ENCODE measurements at places on chromosomes 4 and X.

DNA sequence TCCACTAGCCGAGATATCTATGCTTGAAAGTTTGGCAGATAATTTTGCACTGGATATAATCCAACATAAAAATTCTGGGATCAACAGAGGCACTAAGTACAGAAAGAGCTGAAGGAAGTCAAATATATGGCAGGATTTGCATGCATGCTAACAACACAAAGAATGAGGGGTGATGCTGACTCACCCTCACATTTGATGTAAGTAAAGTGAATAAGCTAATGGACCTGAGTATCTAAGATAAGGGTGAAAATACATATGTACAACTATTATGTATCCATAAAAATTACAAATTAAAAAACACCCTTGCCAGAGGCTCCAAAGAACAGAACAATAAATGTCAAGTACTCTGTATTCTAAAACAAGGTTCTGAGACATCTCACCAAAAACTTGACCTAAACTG is 63.8 kb upstream of the PRDX4 start:
- no peak for DNase-seq

DNA sequence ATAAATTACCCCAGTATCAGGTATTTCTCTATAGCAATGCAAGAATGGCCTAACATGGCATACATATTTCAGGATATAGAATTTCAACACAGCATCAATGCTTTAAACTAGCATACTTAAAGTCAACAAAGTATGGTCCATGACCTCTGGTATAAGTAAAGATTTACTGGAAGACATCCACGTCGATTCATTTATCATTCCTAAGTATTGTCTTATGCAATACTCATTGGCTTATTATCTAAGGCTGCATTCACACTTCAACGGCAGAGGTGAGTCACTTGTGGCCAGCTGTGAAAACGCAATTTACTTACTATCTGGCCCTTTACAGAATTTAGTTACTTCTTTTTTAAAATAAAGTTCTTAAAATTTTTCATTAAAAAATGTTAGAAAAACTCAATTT is 42.6 kb downstream of the ADGRA3 start:
- no peak for DNase-seq

DNA sequence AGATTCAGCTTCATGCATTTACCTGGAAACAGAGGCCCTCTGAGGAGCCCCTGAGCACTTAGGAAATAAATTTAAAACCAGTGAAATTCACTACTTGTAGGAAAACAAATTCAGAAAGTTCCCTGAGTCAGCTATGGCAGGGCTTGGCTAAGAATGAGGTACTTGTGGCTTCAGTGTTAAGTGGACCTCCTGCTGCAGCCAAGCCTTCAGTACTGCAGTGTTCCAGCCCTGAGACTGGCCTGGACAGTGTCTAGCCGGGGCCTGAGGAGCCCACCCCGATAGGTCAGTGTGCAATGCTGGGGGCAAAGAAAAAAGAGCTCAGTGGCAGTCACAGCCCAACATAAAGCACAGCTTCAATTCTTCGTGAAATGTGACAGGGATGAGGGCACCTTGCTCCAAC is 41.9 kb downstream of the F11 start:
- DNase-seq = no peak

DNA sequence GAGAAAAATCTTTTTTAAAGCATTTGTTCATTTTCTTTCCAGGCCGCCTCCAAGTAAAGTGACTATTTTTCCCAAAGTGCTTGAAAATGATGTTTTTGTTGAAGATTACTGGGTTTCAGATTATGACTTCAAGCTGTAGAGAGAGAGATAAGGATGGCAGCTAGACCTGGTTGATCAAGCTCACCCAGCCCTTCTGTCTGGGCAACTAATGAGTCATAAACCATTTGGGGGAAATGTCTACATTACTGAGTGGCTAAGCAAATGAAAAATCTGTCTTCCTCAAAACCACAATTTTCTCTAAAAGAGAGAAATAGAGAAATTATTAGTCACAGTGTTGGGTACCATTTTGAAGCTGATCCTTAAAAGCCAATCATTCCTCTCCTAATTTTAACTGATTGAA is 355.4 kb upstream of the CPEB2 start:
- no peak for DNase-seq

GRCh38 chr4:26217481-26217880 is 103.3 kb upstream of the RBPJ start:
- DNase-seq = no peak

Data from stimulated activated CD4-positive, alpha-beta T cell treated with anti-CD3 and anti-CD28 coated beads, Interleukin-2, amount 100 ng/mL, for 4 hours (primary cell).